ENCODE measurements at places on chromosomes 7 and 10.

DNA sequence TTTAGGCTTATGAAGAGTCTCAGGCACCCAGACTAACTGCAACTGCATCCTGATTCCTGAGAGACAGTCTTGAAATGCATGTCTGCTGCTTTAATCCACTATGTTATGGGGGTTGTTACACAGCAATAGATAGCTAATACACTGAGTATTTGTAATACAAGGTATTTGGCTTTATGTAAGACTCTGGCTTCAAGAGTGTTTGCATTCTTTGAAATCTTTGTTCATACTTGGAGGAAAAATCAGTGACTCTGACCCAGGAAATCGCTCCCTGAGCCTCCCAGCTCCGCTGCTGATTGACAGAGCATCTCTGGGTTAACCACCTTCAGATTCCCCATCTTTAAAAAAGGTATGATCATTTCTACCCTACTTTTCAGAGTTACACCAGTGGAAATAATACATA, 133.9 kb downstream of the MTPAP start:
- no peak for DNase-seq

GRCh38 chr7:50665403-50666123, 100.4 kb upstream of the DDC start:
- DNase-seq = no peak

DNA sequence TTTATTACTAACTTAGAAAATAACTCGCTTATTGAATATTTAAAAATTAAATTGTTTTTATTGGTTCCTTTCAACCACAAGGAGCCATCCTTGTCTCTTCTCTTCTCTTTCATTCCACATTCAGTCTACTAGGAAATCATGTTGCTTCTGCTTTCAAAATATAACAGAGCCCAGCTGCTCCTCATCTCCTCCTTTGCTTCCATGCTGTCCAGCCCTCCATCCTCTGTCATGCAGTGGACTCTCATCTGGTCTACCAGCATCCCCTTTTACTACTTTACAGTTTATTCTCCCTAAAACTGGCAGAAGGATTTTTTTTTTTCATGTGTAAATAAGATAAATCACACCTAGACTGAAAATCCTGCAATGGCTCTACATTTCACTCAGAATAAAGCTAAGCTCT, 198.2 kb upstream of the CSTF2T start:
- no peak for DNase-seq

DNA sequence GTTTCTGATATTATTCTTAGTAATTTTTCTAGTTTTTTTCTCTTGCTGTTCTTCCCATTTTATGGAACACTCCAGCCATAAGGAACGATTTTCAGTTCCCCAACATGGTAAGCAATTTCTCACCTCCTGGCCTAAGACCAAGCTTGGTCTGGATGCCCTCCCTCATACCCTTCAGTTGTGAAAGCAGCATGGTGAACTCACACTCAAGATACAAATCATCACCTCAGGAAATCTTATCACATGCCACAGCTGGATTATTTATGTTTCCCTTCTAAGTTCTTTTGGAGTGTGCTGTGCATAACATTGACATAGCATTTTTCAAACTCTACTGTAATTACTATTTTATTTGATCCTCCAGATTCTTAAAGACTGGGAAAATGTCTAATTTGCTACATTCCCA, 216.6 kb downstream of the AGMO start:
- no peak for DNase-seq

DNA sequence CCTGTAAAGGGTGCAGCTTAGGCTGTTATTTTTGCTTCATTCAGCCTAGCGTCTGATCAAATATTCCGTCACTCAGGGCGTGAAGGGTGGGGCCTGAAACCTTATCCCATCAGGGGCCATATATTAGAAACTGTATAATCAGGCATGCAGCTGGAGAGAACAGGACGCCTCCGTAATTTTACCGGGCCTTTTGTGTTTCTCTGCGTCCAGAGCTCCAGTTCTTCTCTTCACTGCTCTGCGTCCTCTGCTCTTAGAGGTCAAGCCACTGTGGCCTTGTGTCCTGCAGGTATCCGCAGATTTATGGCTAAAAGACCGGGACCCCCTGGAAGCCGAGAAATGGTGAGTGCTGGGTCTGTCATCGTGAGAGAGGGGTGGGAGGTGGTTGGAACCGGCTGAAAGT, at the start of gene ZNF735:
Gene ZNF735, plus strand, starts transcription at position 301 of the 400 bp plus-strand sequence. Its CDS starts 0 bp downstream, at position 301.
- DNase-seq = no peak

DNA sequence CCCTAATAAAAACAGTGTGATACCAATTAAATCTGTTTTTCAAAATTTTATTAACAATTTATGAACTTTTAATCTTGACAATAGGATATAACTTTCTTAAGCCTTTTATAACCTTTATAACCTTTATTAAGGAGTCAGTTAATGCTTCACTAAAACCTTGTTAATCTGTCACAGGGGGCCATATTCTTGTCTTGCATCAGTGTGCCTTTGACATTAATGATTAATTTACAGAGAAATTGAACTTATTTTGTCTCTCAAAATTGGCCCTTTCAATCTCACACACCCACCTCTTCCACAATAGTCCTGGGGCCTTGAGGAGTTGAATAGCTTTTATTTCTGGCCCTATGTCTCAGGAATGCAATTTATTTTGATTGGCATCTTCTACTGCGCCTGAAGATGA, 68.5 kb downstream of the AKR1C4 start:
- no peak for DNase-seq
